ENCODE measurements at places on chromosomes 4 and X.

GRCh38 chr4:159292137-159292896 lies 189.4 kb downstream of the RAPGEF2 start:
- no peak for DNase-seq

GRCh38 chrX:135112096-135112729 lies 8.1 kb downstream of the ETDB start:
- no peak for DNase-seq

DNA sequence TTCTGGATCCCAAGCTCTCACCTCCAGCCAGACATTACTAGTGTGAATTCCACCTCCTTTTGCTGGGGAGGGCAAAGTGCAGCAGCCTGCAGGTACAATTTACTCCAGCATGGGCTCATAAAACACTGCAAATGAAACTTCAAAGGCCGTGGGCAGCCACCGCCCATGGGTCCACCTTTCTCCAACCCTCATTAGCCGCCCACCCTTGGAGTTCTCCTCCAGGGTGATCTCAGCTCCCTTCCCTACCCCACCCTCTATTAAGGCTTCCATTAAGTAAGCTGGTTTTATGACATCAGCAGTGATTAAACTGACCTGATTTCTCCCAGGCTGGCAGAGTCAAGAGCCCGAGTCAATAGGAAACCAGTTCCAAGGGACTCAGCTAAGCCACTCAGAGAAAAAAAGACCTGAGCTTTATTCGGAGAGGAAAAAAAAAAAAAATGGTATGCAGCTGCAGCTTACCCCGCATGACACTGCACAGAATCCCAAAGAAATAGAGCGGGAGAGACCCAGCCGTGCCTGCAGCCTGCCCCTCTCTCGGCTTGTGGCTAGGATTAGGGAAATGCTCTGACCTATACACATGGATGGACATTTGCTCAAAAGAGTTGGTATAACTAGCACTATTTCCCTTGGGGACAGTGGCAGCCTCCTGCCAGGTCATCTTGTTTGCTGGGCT lies 319.6 kb downstream of the PTTG2 start:
- no peak for DNase-seq

DNA sequence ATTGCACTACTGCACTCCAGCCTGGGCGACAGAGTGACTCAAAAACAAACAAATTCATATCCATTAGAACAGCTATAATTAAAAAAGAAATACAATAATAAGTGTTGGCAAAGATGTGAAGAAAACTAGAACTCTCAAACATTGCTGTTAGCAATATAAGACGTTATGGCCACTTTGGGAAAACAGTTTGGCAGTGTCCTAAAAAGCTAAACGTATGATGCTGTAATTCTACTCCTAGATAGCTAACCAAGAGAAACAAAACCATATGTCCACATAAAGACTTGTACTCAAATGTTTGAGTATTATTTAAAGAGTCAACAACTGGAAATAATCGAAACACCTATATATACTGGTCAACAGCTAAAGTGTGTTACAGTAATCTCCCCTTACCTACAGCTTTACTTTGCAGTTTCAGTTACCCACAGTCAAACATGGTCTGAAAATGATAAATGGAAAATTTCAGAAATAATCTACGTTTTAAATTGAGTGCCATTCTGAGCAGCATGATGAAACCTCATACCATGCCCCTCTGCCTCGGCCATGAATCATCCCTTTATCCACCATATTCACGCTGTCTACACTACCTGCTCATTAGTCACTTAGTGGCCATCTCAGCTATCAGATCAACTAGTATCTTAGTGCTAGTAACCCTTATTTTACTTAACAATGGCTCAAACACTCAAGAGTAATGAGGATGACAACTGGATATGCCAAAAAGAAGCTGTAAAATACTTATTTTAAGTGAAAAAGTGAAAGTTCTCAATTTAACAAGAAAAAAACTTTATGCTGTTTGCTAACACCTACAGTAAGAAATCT lies 4.9 kb downstream of the ELF2 start:
- DNase-seq = no peak

- no peak for DNase-seq
Observed at GRCh38 chr4:109177096-109177810, 125.2 kb downstream of the COL25A1 start.

GRCh38 chr4:16250661-16251365 lies 24.5 kb upstream of the TAPT1 start:
- no peak for DNase-seq
